ENCODE measurements at places on chromosomes 1 and 21.

- no peak for DNase-seq
Measured at GRCh38 chr1:19910650-19911049, 12.8 kb downstream of the PLA2G2E start.

DNA sequence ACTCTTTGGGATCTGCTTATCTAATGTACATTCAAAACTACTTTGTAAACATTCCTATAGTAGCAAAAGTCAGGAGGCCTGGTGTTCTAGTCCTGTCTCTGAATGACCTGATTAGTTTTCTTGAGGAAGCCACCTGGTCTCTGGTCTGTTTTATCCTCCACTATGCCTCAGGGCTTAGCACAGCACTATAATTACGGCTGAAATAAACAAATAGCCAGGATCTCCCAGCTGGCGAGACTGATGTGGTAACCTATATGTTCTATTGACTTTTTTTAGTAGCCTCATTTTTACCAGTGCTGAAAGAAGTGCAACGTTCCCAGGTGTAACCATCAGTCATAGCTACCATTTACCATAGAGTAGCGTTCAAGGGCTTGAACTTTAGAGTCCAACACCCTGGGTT lies 24.2 kb upstream of the RPL11 start:
- DNase-seq, result no peak

DNA sequence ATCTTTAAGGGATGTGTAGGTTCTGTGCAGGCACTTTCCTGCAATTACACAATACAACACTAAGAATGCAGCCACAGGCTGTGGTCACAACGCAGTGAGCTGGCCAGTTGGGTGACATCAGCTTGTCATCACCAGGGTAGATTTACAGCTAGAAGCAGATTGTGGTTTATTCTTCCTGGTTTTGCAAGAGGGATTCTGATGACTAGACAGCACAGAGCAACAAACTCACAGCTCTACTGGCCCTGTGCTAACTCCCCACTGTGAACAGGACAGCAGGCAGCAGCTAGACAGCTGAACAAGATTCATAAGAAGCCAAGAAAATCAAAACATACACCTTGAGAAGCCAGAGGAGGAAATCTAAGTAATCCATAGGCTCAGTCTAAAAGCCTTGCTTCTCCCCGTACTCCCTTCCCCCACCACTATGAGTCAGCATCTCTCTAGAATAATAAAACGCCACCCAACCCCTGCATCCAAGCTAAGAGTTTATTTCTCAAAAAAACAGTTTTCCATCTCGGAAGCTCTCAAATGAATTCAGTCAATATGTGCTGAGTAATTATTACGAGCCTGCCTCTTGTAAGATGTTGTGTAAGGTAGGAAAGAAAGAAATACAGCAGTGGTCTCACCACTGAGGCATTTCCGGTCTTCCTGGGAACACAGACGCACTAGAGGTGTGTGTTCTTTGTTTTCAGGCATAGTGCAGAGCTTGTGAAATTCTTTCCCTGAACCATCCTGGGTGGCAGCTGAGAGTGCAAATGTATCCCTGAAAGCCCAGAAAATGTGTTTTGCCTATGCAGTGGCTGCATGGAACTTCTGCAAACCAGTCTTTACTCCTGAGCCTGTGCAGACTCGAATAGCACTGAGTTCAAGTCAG lies 162.8 kb downstream of the NTPCR start:
- no peak for DNase-seq

DNA sequence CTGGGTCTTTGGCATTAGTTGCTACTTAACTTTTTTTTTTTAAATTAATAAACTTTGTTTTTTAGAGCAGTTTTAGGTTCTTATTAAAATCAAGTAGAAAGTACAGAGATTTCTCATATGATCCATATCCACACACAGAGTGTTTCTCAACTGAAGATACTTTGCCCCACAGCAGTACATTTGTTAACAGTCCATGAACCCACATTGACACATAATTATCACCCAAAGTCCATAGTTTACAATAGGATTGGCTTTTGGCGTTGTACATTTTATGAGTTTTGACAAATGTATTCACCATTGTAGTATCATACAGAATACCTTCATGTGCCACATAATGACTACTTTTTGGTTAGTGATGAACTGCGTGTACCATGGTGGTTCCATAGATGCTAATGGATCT lies 106.8 kb downstream of the ADGRL2 start:
- DNase-seq, result no peak

DNA sequence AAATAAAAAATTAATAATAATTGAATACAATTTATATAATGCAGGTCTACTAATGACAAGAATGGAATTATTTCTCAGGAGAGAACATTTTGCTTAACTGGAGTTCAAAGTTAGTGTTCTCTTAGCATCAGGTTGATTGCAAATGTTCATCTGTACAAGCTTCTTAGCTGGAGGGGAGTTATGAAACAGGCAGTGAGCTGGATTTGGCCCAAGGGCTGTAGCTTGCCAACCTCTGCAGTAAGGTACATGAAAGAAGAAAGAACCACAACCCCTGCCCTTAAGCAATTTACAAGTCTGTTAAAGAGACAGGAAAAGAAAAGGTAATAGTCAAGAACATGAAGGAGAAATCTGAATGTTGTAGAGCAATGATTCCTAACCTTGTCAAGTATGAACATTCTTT lies 17.0 kb downstream of the LPGAT1 start:
- no peak for DNase-seq

DNA sequence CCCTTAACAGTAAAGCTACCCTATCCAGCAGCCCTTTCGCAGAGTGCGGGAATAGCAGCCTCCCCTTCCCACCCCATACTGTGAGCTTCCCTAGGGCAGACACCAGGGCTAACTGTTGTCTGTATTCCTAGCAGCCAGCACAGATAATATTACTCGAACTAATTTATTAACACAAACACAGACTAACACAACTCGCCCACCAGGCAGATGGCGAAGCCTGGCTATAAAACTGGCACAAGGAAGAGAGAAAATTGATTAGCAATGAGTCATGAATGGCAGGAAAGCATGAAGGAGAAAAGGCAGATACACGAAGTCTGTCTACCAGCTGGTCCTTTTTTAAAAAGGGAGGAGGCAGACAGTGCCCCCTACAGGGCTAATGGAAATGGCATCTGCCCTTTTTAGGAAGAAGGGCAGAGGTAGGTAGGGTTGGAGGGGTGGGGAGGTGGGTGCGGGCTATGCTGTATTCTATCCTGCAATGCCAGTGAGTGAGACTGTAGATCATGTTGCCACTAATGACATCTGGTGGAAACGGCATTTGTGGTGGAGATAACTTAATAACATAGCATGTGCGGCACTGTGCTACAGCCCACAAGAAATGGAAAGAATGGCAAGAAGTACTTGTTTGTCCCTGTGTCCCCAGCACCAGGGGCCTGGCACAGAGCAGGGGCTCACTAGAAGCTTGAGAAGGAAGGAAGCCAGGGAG lies 30.6 kb upstream of the CTPS1 start:
- peak; percentile 35 for DNase-seq

GRCh38 chr1:30427545-30427944 lies 295.8 kb downstream of the MATN1 start:
- no peak for DNase-seq

DNA sequence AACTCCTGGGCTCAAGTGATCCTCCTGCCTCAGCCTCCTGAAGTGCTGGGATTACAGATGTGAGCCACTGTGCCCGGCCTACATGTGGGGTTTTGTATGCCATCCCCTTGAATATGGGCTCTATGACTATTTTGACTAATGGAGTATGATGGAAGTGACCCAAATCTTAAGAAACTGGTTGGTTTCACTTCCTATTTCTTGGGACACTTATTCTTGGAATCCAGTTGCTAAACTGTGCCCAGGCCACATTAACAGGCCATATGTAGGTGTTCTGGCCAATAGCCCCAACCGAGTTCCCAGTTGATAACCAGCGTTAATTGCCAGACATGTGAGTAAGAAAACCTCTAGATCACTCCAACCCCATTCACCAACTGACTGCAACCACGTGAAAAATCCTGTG lies 36.3 kb upstream of the CLIC4 start:
- DNase-seq, result no peak

- no peak for DNase-seq
Measured at GRCh38 chr1:181101581-181102226, 13.2 kb downstream of the IER5 start.

DNA sequence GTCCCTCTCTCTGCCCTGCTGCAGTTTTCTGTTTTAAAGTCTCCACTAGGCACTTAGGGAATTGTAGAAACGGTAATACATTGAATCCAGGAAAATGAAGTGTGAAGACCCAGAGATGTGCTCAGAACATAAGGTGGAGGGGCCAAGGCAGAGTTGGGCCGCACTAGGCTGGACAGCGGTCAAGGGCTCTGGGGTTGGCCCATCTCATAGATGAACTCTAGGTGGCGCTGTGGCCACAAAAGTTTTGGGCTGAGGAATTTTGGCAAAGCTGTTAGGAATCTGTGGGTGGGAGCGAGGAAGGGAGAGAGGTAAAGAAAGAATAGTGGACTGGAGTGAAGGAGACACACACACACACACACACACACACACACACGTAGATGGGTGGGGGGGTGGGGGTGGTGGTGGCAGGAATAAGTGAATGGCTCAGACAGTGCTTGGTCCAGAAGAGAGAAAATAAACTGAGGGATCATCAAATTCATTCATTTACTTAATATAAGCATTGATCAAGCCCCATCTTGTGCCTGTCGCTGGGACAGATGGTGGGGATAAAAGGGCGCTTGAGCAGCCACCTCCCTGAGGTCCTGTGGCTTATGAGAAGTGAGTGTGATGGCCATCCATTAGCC lies 258.5 kb downstream of the TRABD2B start:
- no peak for DNase-seq
